ENCODE measurements at places on chromosomes 11 and 22.

GRCh38 chr11:103872748-103873147 is 163.7 kb upstream of the DDI1 start:
- DNase-seq, result no peak

DNA sequence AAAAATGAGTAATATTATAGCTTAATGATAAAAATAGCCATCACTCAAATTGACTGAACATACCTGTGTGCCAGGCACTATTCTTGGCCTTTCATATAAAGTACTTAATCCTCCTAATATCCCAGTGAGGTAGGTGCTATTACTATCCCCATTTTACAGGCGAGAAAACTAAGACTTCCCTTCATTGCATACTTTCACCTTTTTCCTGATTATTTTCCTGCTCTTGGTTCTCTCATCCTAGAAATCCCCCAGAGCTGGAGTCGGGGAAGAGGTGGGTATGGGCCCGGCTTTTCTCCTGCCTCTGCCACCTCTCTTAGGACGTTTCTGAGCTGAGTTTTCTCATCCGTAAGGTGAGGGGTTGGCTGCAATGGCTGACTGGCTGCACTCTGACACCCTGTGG is 2.2 kb downstream of the NPTXR start:
- no peak for DNase-seq

DNA sequence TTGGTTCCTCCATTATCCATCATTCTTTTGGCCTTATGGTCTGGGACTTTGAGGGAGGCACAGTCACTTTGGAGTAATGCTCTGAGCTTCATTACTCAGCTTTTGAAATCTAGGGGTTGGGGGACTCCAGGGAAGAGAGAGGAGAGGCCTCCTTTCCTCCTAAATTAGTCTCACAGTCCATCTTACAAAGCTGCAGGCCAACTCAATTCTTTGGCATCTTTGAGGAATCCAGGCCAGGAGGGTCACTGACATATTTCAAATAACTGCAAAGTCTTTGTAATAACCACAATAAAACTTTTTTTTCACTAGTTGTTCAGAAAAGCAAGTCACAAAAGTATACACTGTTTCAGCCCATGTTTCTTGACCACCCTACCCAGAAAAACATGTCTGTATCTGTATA is 73.3 kb upstream of the FAR1 start:
- DNase-seq, result peak; percentile 35

- peak; percentile 93 for DNase-seq
Observed at GRCh38 chr11:45843158-45843924, 3.9 kb upstream of the CRY2 start.
